ENCODE measurements at places on chromosomes 12 and 14.

DNA sequence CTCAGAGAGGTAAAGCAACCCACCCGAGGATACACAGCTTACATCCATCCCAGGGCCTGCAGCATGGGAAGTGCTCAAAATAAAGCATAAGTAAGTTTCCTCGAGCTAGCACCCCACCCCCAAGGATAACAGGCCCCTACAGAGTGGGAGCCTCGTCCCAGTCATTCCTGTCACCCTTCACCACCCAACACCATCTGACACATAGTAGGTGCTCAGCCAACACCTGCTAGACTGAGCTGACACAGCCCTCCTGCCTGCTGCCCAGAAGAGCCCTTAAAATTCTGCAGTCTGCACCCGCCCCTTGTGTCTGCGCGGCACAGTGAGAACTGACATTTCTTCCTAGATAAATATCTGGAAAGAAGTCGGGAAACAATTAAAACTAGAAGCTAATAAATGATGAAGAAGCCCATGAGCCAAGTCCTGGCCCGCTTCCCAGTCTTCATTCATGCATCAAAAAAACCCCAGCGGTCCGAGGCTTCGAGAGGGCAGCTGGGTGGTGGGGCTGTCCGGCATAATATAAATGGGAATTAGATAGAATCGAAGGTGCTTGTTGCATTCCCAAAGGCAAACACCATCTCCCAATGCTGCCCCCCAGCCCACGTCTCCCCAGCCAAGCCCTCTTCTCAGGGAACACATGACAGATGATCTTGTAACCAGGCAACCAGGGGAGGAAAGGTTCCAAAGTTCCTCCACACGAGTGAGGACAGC, 76.2 kb downstream of the BCL11B start:
- no peak for DNase-seq

GRCh38 chr12:11669348-11669747, 19.9 kb downstream of the ETV6 start:
- DNase-seq, result no peak

- DNase-seq, result no peak
Measured at GRCh38 chr12:121455766-121456420, 56.0 kb downstream of the RNF34 start.

DNA sequence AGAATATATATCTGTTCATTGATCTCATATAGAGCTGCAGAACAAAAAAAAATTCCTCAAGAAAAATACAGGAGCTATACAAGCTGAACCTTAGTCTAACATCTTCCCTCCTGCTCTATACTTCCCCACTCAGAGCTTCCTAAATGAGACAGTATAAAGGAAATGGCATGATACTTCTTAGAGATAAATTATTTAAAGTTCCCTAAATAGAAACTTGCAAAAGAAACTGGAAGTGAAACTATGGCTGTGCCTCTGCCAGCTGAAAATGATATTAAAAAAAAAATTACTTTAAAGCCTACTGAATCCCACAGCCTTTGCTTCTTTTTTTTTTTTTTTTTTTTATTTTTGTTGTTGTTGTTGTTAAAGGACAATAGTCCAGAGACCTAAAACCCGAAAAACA, 11.6 kb upstream of the NEK9 start:
- no peak for DNase-seq

DNA sequence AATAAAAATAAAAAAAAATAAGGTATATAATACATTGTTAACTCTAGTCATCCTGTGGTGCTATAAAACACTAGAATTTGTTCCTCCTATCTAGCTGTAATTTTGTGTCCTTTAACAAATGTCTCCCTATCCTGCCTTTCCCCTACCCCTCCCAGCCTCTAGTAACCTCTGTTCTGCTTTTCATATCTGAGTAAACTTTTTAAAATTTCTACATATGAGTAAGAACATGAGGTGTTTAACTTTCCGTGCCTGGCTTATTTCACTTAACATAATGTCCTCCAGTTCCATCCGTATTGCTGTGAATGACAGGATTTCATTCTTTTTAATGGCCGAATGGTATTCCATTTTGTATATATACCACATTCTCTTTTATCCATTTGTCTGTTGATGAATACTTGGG, 71.3 kb upstream of the GNG2 start:
- no peak for DNase-seq

Measured in right forelimb (tissue), 1 donor.